H1 (cell line): ENCODE measurements at places on chromosomes 5 and 9. TPM values are rescaled to one million over a fixed set of nuclear protein-coding genes. Genes with fewer than 3 reads are reported as not detected.
A peak's percentile ranks its signal among the peaks of the same experiment; 100 is the strongest.

- no peak for DNase-seq
Observed at GRCh38 chr5:59506285-59506877, 387.1 kb downstream of the PDE4D start.

The CXXC5 gene
- total RNA-seq: 74.0 and 78.3 TPM in 2 replicates

GRCh38 chr5:38795986-38796741 lies 49.6 kb upstream of the OSMR start:
- DNase-seq: no peak

The MAMDC4 gene
- 4.5 TPM in 2 replicates for total RNA-seq

The ADAMTS16 gene
- 14.6 and 16.0 TPM in 2 replicates for total RNA-seq

The OR1Q1 gene
- total RNA-seq: not detected in 2 replicates

GRCh38 chr9:82022121-82022520 lies 33.5 kb downstream of the SPATA31D1 start:
- DNase-seq: no peak

GRCh38 chr9:130956636-130957450 lies 17.8 kb upstream of the FIBCD1 start:
- no peak for DNase-seq

GRCh38 chr5:5318426-5319190 lies 103.9 kb upstream of the ICE1 start:
- no peak for DNase-seq

GRCh38 chr9:73158723-73159122 lies 7.1 kb downstream of the ANXA1 start:
- DNase-seq: no peak

- DNase-seq: no peak
Observed at GRCh38 chr9:91196103-91196950, 165.4 kb downstream of the AUH start.

DNA sequence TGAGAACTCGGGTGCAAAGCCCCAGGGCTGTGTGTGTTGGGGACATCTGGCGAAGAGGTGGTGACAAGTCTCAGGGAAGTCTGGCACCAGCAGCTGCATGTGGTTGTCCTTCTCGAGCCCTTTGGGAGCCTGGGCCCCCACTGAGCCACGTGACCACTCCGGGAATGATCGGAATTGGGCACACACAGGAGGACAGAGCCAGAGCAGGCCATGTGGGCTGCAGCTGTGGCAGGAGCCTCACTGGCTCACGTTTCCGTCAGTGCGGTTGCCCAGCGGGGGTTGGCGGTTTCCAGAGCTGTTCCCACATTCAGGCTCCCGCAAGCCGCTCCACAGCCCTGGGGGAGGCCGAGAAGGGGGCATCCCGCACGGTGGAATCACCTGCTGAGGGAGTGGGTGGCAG lies 6.8 kb upstream of the CEL start:
- DNase-seq: no peak

- no peak for DNase-seq
Observed at GRCh38 chr9:134525070-134525815, 116.4 kb upstream of the COL5A1 start.

- DNase-seq: no peak
Observed at GRCh38 chr5:90628492-90628891, 69.9 kb downstream of the ADGRV1 start.

GRCh38 chr5:138032028-138032571 lies 779 bp downstream of the FAM13B start:
- DNase-seq: peak; percentile 29
